ENCODE measurements at places on chromosomes 3 and 15.

- no peak for DNase-seq
These were observed 280.1 kb upstream of the RASGRP1 start for GRCh38 chr15:38844736-38845135.

GRCh38 chr15:59244337-59244736 is 37.7 kb downstream of the LDHAL6B start:
- DNase-seq: no peak

DNA sequence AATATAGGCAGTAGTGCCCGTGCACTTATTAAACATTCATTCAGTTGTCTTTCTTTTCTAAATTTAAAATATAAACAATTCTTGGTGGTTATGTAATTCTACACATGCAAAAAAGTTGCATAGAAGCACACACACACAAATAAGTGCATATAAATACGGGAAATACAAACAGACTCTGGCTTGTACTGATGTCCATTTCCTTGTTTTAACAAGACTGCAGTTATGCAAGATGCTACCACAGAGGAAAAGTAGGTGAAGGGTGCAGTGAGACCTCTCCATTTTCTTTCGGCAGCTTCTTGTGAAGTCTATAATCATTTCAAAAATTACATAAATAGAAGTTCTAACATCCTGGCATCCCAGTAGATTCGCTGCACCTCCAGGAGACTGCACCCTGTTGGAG is 130.6 kb upstream of the BCL6 start:
- DNase-seq: no peak

DNA sequence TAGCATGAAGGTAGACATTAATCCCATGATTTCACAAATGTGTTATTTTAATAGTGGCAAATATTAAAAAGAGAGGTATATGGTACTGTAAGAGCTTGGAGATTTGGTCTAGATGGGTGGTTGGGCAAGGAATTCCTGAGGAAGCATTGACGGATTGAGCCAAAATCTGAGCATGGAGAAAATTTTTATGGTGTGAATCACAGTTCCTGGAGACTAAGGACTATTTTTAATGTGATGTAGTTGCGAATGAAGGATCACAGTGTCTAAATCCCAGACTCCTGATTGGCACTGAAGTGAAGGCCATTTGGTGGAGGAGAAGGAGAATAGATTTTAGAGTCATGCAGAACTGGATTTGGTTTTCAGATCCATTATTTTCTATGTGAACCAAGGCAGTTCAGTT is 188.7 kb upstream of the FEZF2 start:
- no peak for DNase-seq

DNA sequence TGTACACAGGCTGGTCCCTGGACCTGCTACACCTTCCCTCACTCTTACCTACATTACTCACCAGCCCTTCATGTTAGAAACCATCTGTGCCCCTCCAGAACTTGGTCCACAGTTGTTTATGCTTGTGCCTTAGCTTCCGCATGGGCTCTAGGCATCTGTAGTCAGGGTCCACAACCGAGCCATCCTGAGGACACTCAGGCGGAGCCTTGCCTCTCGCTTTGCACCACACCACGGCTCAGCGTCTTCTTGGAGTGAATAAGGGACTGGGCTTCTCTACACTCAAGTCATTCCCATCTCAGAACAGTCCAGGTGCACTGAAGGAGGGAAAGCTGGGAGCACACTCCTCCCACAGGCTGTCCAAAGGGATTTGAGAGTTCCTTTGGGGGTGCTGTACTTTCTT is 97.8 kb downstream of the HMG20A start:
- DNase-seq: no peak

Measured in activated CD8-positive, alpha-beta memory T cell treated with anti-CD3 and anti-CD28 coated beads for 1 hour (primary cell).